Stimulated activated CD4-positive, alpha-beta T cell treated with anti-CD3 and anti-CD28 coated beads, TNF-alpha, amount 100 ng/mL, for 48 hours (primary cell): ENCODE measurements at places on chromosomes 16 and 17.

- DNase-seq = no peak
These were observed 16.1 kb downstream of the STAT5A start for GRCh38 chr17:42304187-42305030.

GRCh38 chr17:8935191-8935590 is 30.3 kb downstream of the PIK3R5 start:
- DNase-seq = peak; percentile 51

- DNase-seq = no peak
These were observed 31.9 kb upstream of the CPHXL start for GRCh38 chr16:75758215-75758614.

- DNase-seq = no peak
These were observed 951 bp downstream of the GPS1 start for GRCh38 chr17:82052638-82053059.

DNA sequence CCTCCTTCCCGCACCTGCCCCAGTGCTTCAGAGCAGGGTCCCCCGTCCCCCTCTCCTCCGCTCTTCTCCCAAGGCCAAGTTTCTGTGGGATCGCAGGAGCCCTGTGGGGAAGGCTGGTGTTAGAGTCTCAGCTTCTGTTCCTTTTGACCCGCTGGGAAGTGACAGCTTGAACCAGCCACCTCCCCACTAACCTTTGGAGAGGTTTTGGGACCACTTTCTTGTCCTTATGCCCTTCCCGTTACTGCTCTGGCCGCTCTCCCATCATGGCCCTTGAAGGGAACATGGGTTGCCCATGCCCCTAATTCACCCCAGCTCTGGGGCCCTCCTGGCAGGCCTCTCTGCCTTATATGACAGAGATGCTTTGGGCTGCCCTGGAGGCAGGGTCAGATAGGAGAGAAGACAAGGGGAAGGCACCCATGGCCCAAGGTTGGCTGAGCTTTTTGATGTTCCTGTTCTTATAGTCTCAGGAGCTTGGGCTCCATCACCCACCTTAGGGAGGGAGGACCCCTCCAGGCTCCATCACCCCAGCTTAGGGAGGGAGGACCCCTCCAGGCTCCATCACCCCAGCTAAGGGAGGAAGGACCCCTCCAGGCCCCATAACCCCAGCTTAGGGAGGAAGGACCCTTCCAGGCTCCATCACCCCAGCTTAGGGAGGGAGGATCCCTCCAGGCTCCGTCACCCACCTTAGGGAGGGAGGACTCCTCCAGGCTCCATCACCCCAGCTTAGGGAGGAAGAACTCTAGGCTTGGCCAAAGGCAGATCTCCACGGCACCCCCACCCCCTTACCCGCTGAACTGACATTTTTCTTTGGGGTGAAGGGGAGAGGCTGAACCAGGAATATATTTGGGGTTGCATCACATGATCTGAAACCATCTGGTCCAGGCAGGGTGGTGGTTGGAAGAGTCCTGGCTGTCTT is 45.0 kb downstream of the NT5M start:
- no peak for DNase-seq

DNA sequence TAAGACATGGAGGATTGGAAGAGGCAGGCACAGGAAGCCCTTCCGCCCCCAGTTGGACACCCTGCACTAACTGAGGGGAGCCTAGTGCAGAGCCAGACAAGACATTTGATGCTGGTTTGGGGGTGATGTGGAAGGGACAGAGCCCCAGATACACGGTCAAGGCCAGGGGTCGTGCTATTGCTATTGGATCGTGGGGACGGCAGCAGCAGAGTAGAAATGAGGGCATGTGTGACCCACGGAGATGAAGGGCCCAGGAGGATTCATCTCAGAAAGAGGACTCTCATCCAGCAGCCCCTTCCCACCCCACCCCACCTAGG is 2.0 kb upstream of the VAMP2 start:
- DNase-seq = no peak

- no peak for DNase-seq
These were observed 3.4 kb upstream of the ABCC11 start for GRCh38 chr16:48250520-48251278.

- no peak for DNase-seq
These were observed 73.4 kb downstream of the MRM3 start for GRCh38 chr17:855569-855968.

DNA sequence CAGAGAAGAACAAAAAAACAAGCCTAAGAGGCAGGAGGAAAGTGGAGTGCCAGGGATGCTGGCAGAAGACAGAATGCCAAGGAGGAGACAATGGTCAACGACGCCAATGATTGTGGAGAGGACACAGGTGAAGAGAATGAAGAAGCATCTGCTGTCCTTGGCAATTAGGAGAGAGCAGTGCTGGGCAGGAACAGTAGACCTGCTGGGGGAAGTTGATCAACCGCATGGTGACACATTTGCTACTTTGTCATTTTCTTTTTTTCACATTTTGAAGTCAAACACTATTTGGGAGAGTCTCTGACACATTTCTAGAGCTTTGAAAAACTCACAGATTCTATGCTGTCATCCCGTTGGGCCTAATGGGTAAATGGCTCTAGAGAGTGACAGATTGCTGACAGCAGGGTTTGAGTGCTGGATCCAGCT is 1.1 kb upstream of the PIK3R6 start:
- no peak for DNase-seq

DNA sequence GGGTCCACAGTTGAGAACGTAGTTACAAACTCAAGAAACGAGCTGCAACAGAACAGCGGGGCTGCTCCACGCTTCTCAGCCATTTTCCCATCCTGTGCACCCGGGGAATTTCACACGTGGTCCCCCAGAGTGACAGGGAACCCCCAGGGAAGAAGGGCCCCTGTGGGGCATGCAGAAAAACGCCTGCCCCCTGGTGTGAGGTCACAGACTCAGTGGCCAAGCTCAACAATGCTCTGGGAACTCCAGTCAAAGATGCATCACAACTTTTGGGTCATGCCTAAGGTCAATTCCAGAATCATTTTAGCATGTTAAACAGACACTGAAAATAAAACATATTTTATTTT is 115.4 kb downstream of the ZNF778 start:
- DNase-seq = no peak

DNA sequence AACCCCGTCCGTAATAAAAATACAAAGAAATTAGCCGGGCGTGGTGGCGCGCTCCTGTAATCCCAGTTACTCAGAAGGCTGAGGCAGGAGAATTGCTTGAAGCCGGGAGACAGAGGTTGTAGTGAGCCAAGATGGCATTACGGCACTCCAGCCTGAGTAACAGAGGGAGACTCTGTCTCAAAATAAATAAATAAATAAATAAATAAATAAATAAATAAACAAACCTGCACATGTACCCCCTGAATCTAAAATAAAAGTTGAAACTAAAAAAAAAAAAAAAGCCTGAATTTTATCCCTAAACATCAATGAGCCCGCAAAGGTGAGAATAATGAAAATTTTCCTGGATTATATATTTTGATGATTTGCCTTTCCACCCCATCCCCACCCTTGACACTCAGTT is 124.7 kb downstream of the CDH11 start:
- no peak for DNase-seq

DNA sequence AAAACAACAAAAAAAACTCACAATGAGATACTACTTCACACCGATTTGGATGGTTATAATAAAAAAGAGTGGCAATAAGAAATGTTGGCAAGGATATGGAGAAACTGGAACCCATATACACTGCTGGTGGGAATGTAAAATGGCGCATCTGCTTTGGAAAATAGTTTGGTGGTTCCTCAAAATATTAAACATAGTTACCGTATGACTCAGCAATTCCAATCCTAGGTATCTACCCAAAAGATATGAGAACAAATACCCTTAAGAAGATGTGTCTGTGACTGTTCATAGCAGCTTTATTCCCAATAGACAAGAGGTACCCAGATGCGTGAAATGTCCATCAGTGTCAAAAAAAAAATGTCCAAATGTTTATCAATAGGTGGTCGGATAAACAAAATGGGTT is 7.2 kb downstream of the CPPED1 start:
- no peak for DNase-seq

DNA sequence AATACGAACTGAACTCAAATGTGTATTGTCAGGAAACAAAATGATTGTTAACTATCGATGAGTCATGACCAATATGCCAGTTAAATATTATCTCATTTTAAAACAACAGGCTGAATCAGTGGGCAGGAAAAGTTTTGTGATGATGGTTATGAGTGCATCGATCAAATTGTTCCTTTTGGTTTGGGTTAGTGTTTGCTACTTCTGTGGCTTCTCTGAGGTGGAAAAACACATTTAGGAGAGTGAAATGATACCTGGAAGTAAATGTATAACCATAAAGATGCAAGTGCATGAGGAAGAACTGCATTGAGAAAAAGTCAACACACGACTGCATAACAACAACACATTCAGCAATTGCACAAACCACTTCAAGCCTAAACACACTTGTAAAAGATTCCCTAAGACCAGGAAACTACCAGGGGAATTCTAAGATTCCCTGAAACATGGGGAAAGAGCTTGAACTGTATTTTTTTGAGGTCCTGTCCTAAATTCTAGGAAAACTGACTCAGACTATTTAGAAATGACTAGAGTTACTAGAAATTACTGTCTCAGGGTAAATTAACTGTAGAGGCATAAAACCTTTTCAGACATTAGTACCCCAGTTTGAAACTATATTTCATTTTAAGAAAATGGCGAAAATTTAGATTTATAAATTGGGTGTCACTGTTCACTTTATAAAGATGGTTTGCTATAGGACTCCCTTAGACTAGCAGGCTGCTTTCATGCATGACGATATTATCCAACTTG is 44.8 kb downstream of the CDYL2 start:
- no peak for DNase-seq
